ENCODE measurements at places on chromosomes 7 and 10. TPM values are rescaled to one million over a fixed set of nuclear protein-coding genes. Genes with fewer than 3 reads are reported as not detected.

Gene FGFR2
- total RNA-seq = not detected

Gene JMJD1C
- 45.2 TPM for total RNA-seq

Gene GIMAP7
- total RNA-seq = 29.5 TPM

Gene COBL
- not detected for total RNA-seq

Gene PRPS1L1
- total RNA-seq = not detected

Gene LRIT1
- not detected for total RNA-seq

Gene STAG3
- 13.2 TPM for total RNA-seq

Gene HIP1
- total RNA-seq = 5.6 TPM

Gene PRRT4
- total RNA-seq = 0.20 TPM

Gene LRIT2
- total RNA-seq = not detected

Gene IFIT1B
- total RNA-seq = not detected

Gene ANK3
- 12.0 TPM for total RNA-seq

Gene ARHGEF5
- 6.7 TPM for total RNA-seq

Gene CPED1
- not detected for total RNA-seq

Gene GNGT1
- not detected for total RNA-seq

Gene SLC13A1
- total RNA-seq = not detected

Gene NKX1-2
- not detected for total RNA-seq

Gene NPFFR1
- total RNA-seq = not detected

Gene KEL
- total RNA-seq = 0.45 TPM

Gene MYOZ1
- total RNA-seq = not detected

Gene CLIP2
- total RNA-seq = 1.3 TPM

Gene MGAM2
- not detected for total RNA-seq

Gene UPK3B
- total RNA-seq = 0.40 TPM

Gene KAT6B
- total RNA-seq = 22.8 TPM

Gene ITIH5
- total RNA-seq = not detected

Gene FAM24B
- total RNA-seq = 9.0 TPM

Gene TFR2
- total RNA-seq = 11.9 TPM

Gene FAM53B
- 15.1 TPM for total RNA-seq

Gene MMP21
- not detected for total RNA-seq

Gene C10orf62
- total RNA-seq = not detected

Gene IRF5
- total RNA-seq = 7.7 TPM

Gene MYH16
- not detected for total RNA-seq

Gene MYL7
- total RNA-seq = not detected

Gene CELF2
- total RNA-seq = 132 TPM

Gene MYO1G
- 399 TPM for total RNA-seq

Gene TUBAL3
- total RNA-seq = not detected

Gene PCDH15
- total RNA-seq = not detected

Gene TMEM273
- 16.6 TPM for total RNA-seq

Gene POLR2J
- 54.7 TPM for total RNA-seq

Gene LYZL1
- total RNA-seq = not detected

Gene PKD2L1
- total RNA-seq = not detected

Gene CHAT
- total RNA-seq = not detected

Gene PCLO
- not detected for total RNA-seq

Gene TRPV5
- not detected for total RNA-seq

Gene TMEM120A
- total RNA-seq = 12.4 TPM

Gene ADAP1
- 40.9 TPM for total RNA-seq

Gene CCL24
- not detected for total RNA-seq
